Mesenteric fat pad (tissue), 1 donor: ENCODE measurements at places on chromosomes 16 and 17.

DNA sequence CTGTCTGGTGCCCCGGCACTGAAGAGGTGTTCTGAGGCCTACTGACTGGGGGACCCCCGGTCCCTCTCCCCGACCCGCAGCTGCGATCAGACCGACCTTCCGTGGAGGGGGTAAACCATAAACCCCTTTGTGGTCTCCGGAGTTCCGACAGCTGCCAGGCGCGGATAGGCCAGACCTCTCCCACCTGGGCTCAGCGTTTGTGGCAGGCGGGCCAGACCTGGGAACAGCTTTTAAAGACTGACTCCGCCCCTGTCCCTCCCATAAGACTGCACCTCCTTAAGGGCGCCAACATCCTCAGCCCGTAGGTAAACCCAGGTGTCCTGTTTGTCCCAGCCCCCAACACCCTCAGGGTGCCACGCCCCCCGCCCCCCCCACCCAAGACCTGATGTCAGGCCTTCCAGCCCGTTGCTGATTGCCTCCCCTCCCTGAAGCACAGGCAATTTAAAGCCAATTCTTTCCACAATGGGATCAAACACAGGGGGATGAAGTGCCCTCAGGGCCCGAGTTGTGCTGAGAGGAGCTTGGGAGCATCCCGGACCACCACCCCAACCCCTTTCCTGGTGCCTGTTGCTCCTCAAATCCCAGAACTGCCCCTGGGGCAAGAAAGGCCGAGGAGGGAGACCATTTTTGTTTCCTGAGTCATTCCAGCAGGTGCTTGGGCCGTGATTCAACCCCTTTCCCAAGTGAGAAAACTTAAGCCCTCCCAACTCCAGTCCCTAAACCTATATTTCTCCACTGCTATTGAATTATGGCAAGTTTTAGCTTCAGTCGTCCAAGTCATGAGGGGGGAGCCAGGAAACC lies at the start of gene SOX15:
Gene SOX15, minus strand, starts transcription at position 204 of the 801 bp plus-strand sequence. CDS start 418 bp downstream, outside the sequence.
- DNase-seq: no peak

- DNase-seq: no peak
Observed at GRCh38 chr16:52497067-52497816, 49.7 kb downstream of the TOX3 start.

GRCh38 chr16:5925850-5926249 lies 828.3 kb upstream of the EEF2KMT start:
- no peak for DNase-seq

DNA sequence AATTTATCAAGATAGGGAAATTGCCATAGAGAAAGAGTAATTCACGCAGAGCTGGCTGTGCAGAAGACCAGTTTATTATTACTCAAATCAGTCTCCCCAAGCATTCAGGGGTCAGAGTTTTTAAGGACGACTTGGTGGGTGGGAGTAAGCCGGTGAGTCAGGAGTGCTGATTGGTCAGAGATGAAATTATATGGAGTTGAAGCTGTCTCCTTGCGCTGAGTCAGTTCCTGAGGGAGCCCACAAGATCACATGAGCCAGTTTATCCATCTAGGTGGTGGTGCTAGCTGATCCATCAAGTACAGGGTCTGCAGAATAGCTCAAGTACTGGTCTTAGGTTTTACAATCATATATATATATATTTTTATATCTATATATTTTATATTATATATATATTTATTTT lies 6.0 kb upstream of the AQP8 start:
- DNase-seq: no peak

DNA sequence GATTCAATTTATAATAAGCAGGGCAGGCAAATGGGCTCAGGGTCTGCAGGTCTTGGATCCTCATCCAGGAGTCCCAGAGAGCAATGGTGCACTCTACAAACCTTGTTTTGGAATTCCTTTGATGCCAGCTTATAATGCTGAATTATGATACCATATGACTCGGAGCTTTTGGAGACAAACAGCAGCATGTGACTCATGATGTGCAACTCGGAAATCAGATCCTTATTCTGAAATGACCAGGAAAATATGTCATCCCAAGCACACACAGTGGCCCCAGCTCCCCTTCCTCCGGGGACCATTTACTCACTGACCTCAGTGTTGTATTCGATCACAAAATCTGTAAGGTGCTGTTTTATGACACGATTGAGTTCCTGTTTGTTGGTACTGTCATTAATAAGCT lies 20.2 kb upstream of the UMOD start:
- no peak for DNase-seq
